Muscle of leg (tissue), 16 donors: ENCODE measurements at places on chromosomes 4 and X.

DNA sequence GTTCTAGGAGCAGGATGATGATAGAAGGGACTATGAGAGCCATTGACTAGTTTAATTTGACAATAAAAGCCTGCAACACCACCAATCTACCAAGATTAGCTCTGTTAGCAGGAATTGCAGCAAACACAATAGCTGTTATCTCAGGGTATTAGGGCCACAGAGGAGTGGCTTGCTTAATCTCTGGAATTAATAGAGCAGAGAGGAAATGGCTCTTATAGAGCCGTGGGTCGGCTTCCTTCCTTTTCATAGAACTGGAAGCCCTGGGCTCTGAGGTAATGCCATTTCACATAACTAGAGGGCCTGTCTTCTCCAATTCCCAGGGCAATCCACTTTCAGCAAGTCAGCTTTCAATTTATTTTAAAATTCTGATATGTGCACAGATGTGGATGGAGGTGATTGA lies 83.0 kb downstream of the MAMLD1 start:
- no peak for DNase-seq

GRCh38 chr4:149531861-149532260 lies 283.8 kb downstream of the IQCM start:
- DNase-seq = no peak

- DNase-seq = no peak
Measured at GRCh38 chr4:184387351-184387750, 87.0 kb downstream of the IRF2 start.

DNA sequence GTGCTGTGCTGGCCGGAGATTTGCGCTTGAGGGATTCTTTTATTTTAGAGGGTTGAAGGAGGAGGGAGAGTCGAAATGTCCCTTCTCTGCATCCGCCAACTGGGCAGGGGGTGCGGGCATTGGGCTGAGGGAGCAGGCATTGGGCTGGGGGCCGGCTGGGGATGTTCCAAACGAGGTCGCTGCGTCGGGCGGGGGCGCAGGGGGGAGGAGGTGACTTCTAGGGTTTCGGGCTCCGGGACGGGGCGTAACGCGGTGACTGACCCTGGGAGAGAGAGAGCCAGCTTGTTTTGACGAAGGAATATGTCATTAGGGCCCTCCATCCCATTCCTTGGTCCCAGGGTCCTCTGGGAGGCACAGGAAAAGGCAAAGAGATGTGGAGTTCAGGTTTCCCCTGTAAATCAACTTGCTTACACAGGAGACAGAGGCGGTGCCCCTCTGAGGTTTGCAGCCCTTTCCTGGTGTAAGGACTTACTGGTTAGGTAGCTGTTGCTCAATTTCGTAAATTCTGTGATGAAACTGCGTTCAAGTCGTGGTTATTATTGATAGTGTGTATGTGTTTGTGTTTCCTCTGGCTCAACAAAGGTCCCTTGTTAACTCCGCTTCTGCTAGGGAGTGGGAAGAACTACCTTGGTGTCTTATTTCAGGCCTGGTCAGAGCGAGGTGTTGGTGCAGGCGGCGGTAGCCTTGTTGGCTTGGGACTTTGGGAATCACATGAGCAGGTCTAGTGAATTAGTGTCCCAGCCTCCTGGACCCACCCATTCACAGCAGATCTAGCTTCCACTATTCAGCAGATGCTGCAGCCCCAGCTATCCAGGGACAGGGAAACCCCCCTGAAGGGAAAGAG lies 716 bp downstream of the FHIP1A start:
- DNase-seq = no peak

GRCh38 chr4:14887842-14888433 lies 114.3 kb upstream of the CPEB2 start:
- no peak for DNase-seq

DNA sequence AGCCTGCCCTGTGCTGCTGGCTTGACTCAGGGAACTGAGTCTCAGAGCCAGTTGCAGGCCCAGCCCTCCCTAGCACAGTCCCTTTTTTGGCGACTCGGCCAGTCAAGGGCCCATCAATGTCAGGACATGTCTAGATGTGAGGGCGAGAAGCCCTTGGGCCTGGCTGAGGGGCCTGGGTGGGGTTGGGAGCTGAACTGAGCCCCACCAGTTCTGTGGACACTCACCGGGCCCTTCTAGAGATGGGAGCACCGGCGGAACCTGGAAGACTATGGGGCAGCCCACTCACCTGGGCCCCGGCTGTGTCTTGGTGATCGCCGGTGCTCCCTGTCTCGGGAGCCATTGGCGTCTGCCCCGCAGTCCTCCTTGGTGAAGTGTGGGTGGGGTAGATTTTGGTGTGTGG lies 245.9 kb downstream of the AFAP1 start:
- DNase-seq = no peak

DNA sequence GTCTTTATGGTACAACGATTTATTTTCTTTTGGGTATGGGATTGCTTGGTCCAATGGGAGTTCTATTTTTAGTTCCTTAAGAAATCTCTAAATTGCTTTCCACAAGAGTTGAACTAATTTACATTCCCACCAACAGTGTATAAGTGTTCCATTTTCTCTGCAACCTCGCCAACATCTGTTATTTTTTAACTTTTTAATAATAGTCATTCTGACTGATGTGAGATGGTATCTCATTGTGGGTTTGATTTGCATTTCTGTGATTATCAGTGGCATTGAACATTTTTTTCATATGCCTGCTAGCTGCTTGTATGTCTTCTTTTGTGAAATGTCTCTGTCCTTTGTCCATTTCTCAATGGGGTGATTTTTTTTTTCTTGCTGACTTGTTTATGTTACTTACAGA lies 42.8 kb downstream of the UCHL1 start:
- no peak for DNase-seq

- DNase-seq = peak; percentile 85
Measured at GRCh38 chr4:137474711-137475301, 57.5 kb downstream of the PCDH18 start.

DNA sequence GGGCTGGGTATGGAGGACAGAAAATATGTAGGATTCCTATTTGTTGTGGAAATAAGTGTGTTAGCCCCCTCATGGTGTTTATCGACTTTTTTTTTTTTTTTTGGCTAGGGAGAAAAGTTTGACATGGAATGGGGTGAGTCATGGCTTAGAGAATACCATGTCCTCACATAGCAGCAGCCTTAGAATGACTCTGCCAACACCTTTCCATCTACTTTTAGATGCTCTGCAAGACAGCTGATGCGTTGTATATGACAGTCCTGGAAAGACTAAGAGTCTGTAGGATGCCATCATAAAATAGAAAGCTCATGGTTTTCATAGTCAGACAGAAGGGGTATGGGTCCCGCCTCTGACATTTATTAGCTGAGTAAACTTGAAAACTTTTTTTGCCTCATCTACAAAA lies 37.7 kb downstream of the MTTP start:
- peak; percentile 21 for DNase-seq

GRCh38 chrX:56782352-56782751 lies 53.3 kb downstream of the NBDY start:
- no peak for DNase-seq

GRCh38 chr4:2261110-2261852 lies 628 bp downstream of the MXD4 start:
- DNase-seq = peak; percentile 77

DNA sequence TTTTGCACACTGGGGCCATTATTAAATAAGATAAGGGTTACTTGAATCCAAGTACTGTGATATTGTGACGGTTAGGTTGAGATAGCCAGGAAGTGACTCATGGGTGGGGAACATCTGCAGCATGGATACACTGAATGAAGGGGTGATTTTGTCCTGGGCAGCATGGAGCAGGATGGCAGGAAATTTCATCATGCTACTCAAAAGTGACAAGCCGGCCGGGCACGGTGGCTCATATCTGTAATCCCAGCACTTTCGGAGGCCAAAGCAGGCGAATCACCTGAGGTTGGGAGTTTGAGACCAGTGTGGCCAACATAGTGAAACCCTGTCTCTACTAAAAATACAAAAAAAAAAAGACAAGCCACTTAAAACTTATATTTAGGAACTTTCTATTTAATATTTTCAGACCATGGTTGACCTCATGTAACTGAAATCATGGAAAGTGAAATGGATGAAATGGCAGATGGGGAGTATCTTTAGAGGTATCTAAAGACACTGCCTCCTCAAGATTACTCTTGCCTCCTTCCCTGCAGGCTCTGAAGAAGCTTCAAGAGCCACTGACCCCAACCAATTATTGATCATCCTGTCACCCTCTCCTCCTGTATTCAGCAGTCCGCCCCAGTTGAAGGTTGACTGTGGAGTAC lies 3.9 kb upstream of the TRIM60 start:
- no peak for DNase-seq

DNA sequence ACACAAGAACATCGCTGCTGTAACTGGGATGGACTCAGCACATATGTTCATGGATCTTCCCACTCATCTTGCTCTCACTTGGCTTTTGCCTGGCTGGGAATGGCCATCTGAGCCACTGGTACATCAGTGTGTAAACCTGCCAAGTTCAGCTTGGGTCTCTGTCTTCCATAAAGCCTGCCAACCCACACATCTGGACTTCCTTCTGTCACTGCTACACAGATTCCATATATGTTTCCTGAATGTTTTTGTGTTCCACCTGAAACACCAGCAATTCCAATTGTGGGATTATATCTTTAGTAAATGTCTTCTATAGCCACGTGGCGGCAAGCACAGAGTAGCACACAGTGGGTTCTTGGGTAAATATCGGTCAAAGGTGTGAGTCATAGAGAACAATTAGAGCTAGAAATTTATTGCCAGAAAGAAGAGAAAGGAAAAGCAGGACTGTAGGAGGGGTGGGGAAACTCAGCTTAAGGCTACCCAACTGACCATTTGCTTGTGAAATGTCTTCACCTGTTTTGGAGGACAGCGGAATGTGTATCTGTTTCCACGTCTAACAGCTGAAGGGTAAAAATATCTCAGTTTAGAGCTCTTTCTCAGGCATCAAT lies 125.9 kb downstream of the MFAP3L start:
- peak; percentile 5 for DNase-seq

DNA sequence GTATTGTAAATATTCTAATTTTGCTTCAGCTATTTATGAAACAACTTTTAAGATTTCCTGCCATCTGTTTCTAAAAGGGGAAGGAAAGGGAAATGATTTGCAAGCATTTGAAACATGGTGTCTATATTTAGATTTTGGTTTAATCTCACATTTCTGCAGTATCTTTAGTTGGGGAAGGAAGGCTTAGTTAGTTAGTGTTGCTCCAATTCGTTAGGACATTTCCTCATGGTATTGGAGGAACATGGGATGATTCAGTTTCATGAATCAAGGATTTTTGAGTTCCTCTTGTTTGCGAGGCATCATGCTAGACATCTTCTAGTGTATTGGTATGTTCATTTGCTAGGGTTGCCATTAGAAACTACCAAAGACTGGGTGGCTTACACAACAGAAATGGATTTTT lies 20.5 kb upstream of the TMEM192 start:
- peak; percentile 16 for DNase-seq

DNA sequence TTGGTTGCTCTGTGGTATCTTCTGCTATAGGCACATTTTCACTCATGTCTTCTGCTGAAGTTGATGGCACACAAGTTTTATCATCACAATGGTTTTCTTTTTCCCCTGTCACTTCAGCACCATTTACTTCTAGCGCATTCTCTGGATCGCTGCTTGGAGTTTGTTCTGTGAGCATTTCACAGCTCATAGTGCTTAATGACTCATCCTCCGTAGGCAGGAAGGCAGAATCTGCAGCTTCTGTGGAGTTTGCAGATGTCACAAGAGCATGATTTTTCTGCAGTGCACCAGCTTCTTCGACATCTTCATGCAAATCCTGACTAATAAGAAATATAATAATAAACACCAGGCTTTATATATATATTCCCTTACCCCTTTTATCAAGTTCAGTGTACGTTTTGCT lies 83.6 kb downstream of the CHM start:
- no peak for DNase-seq

GRCh38 chr4:114997576-114998247 lies 115.7 kb downstream of the NDST4 start:
- no peak for DNase-seq

DNA sequence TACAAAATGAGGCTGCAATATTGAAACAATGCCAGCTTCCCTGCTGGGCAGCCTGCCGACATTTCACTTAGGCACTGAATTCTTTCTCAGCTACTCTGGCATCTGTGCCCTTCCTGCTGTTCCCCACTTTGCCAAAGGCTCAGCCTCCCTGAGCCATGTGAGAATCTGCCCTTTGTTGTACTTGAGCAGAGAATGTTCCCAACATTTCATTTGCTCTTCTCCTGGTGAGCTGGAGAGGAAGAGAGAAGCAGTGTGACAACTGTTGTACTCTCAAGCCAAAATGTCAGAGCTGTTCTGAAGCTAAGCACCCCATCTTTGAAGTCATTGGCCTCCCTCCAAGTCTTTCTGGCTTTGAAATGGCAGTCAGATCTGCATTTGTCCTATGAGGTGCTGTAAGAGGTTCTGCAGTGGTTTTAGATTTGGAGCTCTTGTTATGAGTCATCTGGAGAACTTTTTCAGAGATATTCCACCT lies 32.5 kb downstream of the LANCL3 start:
- DNase-seq = peak; percentile 25

- peak; percentile 4 for DNase-seq
Measured at GRCh38 chr4:72084587-72085011, 52.8 kb downstream of the NPFFR2 start.

DNA sequence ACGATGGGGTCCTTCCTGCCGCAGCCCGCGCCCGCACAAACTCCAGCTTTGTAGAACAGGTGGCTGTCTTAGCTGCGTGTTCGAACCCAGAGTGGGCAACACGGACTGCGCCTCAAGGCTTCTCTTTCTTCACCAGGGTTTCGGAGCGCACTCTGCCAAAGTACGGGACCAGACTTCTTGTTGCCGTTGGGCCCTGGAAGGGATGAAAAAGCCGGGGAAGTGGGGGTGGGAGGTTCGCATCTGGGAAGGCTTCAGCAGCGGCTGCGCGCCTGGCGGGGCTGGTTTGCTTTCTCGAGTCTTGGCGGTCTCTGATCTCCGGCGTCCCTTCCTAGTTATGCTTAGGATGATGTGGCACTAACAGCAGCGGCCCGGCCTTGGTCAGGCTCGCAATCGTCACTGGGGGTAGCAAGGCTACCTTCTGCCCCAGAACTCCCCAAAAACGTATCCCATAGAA lies 673 bp downstream of the PARM1 start:
- DNase-seq = peak; percentile 23

DNA sequence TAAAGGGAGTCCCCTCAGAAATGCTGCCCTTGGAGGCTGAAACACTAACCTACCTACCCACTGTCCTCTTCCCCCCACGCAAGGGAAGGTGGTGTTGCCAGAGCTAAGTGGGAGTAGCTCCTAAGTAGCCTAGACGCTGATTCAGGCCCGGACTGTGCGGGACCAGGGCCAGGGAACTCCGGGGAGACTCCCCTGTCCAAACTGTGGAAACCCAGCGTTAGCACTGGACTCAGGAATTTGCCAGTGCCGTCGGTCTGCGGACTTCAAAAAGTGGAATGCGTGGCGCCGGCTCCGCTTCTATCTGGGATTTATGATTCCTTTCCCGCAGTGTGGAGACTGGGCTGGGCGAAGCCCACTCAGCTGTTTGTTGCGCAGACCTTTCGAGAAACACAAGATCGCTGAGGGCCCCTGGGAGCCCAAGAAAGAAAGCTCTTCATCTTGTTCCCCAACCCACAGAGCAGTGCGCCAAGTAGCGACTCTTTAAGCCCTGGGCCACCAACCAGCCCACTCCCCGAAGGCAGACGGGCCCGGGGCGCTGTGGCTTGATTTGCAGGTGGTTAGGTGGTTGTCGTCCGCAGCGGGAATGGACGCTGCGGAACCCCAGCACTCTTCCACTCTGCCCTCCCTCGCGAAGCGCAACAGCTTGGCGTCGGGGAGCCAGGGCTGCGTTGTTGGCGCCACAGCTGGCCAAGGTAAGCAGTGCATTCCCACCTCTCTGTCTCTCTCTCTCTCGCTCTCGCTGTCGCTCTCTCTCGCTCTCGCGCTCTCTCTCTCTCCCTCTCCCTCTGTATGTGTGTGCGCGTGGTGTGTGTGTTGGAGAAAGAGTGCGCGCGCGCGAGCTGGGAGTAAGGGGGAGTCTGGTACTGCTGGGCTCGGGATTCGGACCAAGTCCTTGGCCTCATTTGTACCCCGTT lies 2.0 kb downstream of the TMEM255A start:
- DNase-seq = peak; percentile 76
